Activated CD4-positive, alpha-beta T cell treated with anti-CD3 and anti-CD28 coated beads, Interleukin-2, Interleukin-6, amounts not matched to agents 100 ng/mL and 50 ng/mL, durations not matched to agents 16 hours and 8 hours (primary cell): ENCODE measurements at places on chromosomes 6 and 20.
A peak's percentile ranks its signal among the peaks of the same experiment; 100 is the strongest.

DNA sequence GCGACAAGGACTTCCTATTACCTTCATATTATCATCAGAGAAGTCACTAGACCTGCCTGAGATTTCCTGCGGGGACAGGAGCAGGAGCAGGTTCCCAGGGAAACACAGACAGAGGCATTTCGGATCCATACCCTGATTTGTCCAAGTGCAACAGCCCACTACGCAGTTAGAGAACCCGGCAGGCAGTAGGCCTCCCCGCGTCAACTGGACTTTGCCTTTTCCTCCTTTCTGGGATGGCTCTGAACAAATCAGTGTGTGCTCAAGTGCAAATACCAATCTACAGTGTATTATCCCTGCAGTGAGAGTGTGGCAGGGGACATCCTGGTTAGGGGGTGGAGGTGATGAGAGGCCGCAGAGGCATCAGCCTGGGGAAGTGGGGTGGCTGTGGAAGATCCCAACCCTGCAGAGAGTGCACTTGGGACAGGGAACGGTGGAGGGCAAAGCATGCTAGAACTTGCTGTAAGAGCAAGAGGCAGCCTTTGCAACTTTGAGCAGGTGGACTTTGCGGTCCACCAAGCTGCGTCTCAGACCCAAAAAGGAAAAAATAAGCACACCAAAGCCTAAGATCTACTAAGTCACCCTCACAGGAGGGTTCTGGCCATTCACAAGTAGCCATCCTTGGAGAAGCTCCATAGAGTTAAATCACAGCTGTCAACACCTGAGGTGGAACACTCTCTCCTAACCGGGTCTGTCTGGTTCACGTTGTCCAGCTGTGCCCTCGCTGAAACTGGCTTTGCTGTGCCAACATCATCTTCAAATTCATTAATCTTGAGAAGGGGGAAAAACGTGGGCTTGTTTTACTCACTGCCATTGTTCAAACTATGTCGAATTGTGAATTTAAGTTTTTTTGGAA lies 159.1 kb downstream of the ZDHHC14 start:
- DNase-seq = no peak

GRCh38 chr6:25107218-25107617 lies 171.5 kb upstream of the RIPOR2 start:
- DNase-seq = no peak

DNA sequence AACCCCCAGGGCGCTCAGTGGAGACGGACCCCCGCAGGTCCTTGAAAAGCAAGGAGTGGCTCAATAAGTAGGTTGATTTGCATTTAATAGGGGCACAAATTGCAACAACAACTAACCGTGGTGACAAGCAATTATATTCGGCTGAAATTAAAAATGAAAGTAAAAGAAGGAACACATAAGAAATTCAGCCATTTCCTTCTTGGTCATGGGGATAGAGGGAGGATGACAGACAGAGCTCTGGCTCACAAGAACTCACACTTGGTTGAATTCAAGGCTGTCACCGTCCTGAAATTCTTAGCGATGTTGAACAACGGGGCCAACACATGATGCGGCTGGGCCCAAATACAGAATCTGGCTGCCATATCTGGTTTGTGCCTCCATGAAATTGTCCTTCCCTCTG lies 129.0 kb downstream of the EDN3 start:
- DNase-seq = no peak

DNA sequence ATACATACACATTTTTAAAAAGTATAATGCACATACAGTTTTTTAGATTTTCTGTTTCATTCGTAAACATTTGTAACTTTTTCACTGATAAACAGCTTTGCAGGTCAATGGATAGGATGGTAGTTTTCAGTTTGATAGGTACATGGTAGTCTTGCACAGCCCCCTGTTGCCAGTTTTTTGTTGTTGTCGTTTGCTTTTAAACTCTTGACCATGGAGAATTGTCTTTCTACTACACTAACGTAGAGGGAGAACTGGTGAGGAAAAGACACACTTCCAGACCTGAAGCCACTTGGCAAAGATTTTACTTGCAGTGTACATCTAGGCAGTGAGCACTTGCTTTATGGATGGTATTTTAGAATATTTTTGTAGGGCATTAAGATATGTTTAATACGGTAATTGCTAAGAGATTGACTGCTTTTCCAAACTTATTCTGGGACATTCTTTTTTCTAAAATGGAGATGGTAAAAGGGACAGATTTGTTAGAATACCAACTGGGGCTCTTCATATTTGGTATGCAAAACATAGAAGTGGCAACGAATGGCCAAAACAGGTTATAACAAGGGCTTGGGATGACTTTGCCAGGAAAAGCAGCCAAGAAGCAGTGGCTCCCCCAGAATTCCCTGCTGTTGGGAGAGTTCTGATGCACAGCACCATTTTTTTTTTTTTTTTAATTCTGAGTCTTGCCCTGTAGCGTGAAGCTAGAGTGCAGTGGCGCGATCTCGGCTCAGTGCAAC lies 1.5 kb downstream of the PYGB start:
- no peak for DNase-seq

GRCh38 chr20:53592992-53593465 lies 610 bp downstream of the ZNF217 start:
- peak; percentile 51 for DNase-seq
